ENCODE measurements at places on chromosomes 11 and 22.

DNA sequence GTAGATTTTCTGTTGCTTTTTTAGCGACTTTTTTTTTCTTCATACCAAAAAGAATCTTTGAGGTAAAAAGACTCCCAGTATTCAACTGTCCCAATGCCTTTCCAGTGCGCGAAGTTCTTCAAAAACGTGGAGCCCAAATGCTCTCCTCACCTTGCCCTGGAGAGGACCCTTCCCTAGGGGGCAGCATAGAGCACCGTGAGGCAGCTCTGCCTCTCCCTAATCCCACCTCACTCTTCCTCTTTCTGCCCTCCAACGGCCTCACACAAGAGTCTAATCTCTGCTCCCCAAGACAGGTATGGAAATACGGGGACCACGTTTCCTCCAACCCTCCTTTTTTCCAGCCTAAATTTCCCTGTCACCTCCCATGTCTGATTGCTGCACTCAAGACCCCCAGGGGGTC is 117.5 kb upstream of the ALX4 start:
- no peak for DNase-seq

- no peak for DNase-seq
Measured at GRCh38 chr11:63543711-63544110, 7.1 kb downstream of the PLAAT4 start.

DNA sequence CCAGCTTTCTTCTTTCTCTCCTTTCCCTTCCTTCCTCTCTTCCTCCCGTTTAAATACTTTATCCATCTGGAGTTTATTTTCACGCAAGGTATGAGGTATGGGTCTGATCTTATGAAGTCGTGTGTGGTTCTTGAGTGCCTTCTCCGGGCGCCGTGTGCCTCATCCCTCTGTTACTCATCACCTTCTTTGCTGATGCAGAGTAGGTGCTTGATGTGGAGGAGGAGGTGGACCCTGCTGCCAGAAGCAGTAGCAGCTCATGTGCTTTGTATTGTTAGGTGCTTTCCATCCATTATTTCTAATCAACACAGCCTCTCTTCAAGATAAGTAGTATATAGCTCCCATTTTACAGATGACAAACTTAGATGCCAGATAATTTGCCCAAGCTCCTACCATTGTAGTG is 47.0 kb downstream of the TNRC6B start:
- no peak for DNase-seq

DNA sequence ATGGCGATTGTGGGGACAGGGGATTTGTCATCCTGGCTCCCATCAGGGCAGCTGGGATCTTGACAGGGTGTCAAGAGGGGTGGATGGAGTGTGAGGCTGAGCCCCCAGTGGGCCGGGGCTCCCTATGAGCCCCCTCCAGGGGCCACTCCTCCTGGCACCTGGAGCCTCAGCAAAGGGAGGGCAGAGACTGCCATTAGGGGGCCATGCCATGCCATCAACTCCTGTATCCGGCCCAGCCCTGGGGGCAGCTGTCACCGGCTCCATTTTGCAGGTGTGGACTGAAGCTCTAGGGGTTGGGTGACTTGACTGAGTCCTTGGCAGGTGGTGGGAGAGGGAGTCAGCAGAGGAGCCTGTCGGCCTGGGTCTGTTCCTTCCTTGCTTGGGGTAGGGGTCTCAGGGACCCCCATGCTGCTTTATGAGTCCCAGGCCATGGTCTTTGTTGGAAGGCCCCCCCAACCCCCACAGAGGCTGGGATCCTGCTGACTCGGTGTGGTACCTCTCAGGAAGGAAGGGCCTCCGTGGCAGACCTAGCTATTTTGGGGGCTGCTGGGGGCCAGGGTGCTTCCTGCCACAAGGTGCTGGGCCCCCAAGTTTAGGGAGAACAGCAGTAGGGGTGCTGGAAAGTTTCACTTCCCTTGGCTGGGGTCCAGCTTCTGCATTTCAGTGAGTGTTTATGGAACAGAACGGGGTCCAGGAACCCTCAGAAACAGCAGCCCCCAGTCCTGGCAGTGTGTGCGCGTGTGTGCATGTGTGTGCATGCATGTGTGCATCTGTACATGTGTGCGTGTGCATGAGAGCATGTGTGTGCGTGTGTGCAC is 1.5 kb downstream of the ACY3 start:
- no peak for DNase-seq

DNA sequence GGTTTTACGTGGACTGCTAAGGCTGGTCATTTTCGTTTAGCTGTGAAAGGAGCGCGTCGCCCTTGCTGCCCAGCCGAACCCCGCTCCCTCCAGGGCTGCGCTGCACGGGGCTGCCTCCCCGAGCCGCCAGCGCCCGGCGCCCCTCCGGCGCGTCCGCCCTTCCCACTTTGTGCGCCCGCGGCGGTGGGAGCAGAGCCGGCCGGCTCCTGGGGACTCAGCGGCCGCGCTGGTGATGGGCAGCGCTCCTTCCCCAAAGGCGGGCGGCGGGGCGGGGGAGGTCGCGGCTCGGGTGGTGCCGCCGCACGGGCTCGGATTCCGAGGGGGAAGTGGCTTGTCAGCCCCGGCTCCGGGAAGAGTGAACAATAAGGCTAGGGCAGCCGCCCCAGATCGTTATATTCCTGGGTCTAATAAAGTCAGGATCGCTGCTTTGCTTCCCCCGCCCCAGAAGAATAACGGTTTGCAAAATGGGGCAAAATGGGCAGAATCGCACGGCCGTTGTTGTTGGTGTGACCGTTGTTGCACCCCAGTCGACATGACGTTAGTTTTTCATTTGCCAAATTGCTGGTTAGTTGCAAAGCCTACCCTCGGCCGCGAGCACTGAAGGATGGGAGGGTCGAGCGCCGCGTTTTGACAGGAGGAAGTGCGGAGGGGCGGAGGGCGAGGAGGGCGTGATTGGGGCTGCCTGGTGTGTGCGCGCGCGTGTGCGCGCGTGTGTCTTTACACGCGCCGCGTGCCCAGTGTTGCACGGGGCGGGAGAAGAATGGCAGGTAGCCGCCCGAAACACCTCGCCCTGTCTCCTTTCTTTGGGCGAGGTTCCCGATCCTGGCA is 745 bp downstream of the NCAM1 start:
- peak; percentile 38 for DNase-seq

GRCh38 chr11:79390477-79390876 is 50.4 kb downstream of the TENM4 start:
- no peak for DNase-seq

- no peak for DNase-seq
Measured at GRCh38 chr11:85874265-85874664, 19.1 kb downstream of the CCDC83 start.

- no peak for DNase-seq
Measured at GRCh38 chr11:69862331-69862771, 43.1 kb upstream of the FGF3 start.

GRCh38 chr11:83367745-83368144 is 81.6 kb upstream of the CCDC90B start:
- DNase-seq = no peak

DNA sequence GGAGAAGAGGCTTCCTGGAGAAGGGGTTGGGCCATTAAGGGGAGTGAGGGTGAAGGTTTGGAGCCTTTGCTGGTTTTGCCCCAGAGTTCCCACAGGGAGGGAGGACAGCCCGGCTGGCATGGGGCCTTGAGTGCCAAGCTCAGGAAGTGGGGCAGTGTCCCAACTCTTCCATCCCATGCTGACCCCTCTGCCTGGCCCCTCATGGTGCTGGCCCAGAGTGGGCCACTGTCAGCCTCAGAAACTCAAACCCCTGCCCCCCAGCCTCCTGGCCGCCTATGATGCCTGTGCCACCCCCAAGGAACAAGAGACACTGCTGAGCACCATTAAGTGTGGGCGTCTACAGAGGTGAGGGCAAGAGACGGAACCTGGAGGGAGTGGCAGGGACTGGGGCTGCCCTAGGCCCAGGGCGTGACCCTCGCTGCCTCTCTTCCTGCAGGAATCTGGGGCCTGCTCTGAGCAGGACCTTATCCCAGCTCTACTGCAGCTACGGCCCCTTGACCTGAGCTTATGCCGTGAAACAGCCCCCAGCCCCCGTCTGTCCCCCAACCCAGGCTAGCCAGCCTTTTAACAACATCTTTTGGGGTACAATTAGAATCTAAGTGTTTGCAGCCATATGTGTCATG is 5.4 kb downstream of the MUS81 start:
- DNase-seq = no peak

GRCh38 chr11:108847298-108847990 is 182.6 kb downstream of the DDX10 start:
- DNase-seq = no peak

- DNase-seq = peak; percentile 63
Measured at GRCh38 chr11:88484873-88485621, 147.5 kb upstream of the CTSC start.

DNA sequence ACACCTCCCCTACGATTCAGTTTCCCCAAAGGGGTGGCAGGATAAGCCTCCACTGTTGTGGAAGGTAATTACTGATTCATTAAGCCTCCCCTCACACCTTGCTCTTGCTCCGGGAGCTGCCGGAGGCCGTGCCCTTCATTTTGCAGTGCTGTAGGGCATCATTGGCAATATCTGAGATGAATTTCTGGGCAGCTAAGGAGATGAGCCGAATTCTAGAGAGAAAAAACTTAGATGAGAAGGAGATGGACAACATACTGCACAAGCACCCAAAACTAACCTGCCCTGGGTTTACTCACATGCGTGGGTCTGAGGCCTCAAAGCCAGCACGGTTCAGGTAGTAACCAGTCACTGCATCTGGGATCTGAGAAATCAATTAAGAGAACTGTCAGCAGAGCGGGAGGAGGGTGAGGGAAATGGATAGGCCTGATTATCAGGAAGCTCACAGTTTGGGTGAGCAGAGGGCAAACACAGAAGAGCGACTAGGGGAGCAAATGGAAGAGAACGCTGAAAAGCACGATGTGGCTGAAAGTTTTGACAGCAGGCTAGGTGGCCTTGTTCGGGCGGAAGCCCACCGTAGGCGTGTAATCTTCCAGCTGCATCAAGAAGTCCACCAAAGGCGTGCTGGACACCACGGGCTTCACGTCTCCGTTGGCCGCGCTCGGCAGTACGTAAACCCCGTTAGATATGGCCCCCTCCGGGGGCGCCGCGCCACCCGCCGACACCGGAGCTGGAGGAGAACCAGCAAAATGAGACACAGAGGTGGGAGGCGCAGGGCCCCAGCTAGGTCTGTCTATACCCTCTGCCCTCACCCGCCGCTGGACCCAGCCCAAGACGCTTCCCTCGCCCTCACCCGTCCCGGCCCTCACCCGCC is 689 bp downstream of the TAF10 start:
- DNase-seq = no peak

DNA sequence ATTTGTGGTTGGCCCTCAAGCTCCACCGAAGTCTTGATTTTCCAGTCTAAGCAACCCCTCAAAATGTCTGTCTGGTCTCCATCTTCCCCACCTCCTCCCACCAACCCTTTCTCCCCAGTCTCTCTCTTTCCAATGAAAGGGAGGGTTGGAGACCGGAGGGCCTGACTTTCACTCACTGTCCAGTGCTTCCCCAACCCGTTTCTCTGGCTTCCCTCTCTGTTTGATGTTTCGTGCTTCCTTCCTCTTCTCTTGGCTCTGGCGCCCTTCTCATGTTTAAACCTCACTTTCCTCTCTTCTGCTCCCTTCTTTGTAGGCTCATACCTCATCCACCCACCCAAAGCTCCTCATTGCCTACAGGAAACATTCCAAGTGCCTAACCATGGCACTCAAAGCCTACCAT is 11.1 kb upstream of the VPS37C start:
- DNase-seq = no peak

- DNase-seq = no peak
Measured at GRCh38 chr11:72730737-72731136, 21.5 kb downstream of the ARAP1 start.

GRCh38 chr11:12529793-12530192 is 144.4 kb upstream of the TEAD1 start:
- no peak for DNase-seq

DNA sequence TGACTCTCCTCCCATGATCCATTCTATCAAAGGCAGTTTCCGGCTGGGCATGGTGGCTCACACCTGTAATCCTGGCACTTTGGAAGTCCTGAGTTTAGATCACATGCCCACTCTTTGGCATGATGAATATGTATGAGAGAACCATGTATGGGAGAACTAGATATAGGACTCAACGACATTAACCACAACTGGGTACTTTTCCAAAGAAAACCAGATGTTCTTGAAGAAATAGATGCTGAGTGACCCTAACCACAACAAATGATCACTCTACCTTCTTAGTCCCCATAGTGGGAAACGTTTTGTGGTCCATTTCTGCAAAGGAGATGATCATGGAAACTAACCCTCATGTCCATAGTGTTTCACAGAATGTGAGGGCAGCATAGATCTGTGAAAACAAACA is 13.6 kb downstream of the FJX1 start:
- DNase-seq = no peak

DNA sequence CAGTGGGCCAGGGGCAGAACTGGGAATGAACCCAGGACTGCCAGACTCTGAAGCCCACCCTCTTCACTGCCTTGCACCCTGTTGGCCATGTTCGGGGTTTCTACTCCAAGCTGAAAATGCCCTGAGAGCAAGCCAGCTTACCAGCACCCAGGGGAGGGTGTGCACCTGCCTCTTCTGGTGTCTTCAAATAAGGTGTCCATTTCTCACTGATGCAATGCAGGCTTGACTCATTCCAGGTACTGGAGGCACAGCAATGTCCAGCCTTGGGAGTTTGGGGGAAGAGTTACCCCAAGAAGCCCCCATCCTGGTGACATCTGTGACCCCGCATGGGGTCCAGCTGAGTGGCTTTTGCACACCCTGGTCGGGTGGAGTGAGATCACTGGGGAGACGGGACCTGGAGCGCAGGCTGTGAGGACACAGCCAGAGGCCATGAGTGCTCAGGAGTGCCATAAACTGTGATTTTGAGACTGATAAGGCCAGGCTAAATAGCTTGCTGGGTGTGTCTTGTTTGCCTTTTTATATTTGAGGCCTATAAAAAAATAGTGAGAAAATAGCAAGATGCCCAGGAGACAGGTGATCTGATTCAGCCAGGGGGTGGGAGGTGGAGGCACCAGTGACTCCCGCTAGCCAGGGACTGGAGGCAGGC is 4.6 kb upstream of the CERK start:
- DNase-seq = no peak

DNA sequence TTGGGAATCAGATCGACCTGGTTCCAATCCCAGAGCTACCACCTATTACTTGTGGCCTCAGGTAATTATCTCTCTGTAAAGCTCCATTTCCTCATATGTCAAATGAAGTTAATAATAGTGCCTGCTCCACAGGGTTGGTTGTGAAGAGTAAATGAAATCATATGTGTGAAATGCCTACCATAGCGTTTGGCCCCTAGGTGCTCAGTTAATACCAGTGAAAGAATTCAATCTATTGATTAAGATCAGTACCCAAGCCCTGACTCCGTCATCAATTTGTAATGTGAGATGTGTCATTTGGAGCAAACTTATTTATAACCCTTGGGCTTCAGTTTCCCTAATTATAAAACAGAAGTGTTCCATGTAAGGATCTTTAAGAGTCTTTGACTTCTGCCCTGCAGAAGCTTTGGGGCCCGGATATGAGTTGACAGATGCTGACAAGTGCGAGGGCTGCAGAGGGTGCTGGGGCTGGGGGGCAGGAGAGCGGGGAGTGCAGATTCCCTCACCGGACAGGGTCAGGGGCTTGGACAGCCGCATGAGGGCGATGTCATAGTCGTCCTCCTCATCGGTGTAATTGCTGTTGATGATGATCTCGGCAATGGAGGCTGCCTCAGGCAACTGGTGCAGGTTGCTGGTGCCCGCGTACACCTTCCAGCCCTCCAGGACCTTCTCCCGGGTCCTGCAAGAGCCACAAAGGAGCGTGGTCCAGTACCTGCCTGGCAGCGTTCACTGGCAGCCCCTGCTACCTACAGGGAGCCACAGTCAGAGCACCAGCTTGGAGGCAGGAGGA is 20.9 kb downstream of the TMPRSS13 start:
- DNase-seq = no peak

GRCh38 chr11:134487696-134488095 is 75.7 kb upstream of the B3GAT1 start:
- DNase-seq = no peak

- DNase-seq = no peak
Measured at GRCh38 chr11:122872046-122872445, 10.5 kb upstream of the JHY start.

- DNase-seq = no peak
Measured at GRCh38 chr11:74650498-74650897, 58.1 kb downstream of the POLD3 start.

Data from SW480 (cell line).